Cardiac fibroblast (primary cell): ENCODE measurements at places on chromosomes 1 and 21.

DNA sequence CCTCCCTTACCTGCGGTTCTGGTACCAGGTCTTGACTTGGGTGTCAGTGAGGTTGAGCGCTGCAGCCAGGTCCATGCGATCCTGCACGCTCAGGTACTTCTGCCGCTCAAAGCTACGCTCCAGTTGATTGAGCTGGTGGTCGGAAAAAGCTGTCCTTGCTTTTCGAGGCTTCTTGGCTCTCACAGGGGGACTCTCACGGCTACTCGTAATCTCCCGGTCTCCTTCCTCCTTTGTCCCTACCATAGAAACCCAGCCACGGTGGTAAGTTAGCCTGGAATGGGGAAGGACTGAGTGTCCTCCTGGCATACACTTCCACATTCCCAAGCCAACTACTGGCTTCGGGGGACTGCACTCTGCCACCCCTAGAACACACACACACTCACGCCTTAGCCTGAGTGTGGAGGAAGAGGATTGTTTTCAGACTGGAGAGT is 2.6 kb downstream of the BARHL2 start:
- DNase-seq = no peak

DNA sequence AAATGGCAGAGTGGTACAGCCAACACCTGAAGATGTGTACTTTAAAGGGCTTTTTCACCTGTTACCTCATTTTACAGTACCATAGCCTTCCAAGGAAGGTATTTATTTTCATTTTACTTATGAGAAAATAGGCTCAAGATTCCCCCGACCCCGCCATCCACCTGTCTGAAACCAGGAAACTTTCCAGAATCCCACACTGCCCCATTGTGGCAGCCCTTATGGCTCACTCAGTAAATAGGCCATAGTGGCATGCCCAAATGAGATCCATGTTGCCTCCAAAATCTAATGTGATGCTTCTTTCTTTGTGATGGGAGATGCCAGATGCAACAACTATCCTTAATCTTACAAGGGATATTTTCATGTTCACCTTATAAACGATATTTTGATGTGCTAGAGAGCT is 97.8 kb downstream of the EBNA1BP2 start:
- DNase-seq = no peak

DNA sequence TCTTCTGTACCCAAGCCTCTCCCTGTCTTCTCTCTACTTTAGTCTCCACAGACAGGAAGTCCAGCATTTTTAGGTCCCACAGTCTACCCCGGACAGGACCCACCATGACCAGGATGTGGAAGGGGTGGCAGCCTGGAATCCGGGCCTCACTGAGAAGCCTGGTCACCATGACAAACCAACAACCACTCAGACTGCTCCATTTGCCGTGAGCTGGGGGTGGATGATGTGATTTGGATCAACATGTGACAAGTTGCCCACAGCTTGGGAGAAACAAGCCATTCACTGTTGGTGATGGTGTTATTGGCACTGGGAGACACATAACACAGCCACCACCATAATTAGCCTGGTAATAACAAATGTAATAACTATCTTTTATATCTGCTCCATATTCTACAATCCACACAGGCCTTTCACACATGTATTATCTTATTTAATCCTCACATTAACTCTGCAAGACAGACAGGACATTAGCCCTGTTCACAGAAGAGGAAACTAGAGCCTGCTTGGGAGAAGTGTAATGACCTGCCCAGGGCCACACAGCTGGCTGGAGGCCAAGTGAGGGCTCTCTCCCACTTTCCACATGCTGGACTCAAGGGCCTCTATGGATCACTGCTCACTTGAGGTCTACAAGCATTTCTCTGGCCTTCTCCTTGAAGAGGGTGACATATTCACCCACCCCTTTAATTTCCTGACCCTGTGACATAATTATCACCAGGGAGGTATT is 22.9 kb downstream of the MEF2D start:
- DNase-seq = no peak

DNA sequence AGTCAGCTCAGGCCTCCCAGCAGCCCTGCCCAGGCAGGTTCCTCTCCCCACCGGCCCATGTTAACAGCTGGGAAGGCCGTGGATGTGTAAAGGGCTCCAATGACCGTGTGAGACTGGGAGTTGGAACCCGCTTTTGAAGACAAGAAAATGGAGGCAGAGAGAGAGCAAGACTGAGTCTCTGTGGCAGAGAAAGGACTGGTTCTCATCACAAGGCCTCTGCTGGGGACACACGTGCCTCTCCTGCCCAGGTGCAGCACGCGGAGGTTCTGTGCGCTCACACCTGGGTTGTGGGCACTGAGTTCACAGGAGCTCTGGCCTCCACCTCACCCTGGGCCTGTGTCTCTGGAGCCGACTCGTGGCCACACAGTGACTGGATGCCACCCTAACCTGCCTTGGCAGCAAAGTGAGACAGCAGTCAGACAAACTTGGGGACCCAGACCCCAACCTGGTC is 27.0 kb downstream of the RUNX3 start:
- no peak for DNase-seq

DNA sequence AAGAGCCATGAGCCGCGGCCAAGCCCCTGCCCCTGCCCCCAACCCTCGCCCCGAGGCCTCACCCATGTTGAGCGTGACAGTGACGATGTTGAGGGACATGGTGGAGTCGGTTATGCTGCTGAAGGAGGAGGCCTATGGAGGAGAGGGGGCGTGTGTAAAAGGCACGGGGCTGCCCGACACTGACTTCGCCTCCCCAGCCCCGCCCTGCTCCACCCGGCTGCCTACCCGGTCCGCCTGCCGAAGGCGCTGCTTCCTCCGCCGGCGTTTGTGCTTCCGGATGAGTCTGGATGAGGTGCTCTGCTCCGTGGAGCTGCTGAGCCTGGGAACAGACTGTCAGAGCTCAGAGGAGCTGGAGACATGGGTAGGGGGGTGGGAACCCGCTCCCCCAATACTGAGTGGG is 9.0 kb downstream of the DVL1 start:
- DNase-seq = no peak

GRCh38 chr1:214548988-214549387 is 2.4 kb downstream of the PTPN14 start:
- DNase-seq = peak; percentile 63

DNA sequence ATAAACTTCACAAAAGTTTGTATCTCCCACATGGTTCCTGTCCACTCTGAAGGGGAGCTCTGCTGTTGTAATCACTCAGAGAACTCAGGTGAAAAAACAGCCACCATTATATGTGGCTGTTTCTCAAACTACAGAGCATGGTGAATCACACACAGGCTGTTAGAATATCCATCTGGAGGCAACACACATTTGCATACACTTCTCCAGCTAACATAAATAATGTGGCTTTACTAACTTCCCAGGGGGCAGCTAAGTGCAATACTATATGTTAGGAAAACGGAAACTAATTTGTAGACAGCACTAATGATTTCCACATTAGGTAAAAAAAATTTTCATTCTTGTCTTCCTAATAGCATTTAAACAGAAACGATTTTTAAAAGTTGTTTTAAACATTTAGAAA is 49.3 kb downstream of the PTGFR start:
- DNase-seq = no peak

- DNase-seq = peak; percentile 53
Measured at GRCh38 chr1:19208710-19209438, 1.2 kb downstream of the UBR4 start.
